NCI-H187 (cell line): ENCODE measurements at places on chromosomes 6 and 20.

GRCh38 chr20:25468126-25469075 lies 60.9 kb downstream of the GINS1 start:
- DNase-seq, result no peak

DNA sequence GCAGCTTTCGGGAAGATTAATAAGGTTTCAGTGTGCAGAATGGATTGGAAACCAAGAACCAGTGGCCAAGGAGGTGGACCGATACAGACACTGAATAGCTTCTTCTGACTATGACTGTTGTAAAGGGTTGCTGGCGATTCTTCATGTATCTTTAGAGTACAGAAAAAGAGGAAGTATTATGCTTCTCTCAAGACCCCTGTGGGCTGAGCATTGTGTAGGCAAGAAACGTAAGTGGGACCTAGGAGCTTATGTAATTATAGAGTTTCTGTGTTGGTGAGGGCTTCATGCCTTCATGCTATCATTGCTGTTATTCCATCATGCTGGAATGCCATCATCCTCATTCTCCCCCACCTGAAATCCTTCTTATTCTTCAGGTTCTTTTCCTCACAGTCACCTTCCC lies 105.4 kb upstream of the AKIRIN2 start:
- DNase-seq, result no peak

DNA sequence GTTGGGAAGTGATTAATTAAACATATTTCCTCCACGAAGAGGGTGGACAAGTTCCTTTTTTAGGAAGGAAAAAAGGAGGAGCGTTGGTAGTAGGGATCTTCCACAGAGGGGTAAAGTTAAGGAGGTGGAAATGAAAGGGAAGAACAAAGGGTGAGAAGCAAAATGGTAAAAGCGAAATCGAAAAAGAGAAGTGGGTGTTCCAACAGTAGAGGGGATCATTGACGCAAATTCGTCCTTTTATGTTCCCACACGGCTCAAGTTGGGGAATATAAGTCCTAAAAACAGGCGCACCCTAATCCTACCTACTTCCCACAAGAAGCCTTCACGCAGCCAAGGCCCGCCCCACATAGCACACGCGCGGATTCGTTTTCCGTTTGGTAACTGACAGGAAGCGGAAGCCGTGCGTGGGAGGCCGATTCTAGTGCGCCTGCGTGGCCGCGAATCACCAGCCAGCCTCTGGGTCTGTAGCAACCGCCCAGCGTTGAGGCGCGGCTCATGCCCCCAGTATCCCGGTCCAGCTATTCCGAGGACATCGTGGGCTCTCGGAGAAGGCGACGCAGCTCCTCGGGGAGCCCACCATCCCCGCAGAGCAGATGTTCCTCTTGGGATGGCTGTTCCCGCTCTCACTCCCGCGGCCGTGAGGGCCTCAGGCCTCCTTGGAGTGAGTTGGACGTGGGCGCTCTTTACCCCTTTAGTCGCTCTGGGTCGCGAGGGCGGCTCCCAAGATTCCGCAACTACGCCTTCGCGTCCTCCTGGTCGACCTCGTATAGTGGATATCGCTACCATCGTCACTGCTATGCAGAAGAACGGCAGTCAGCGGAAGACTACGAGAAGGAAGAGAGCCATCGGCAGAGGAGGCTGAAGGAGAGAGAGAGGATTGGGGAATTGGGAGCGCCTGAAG lies at the start of gene NKAPL:
TSS of gene NKAPL (plus strand) at position 421 of the 901 bp plus-strand sequence. CDS start at position 496, 75 bp downstream.
- DNase-seq, result no peak

DNA sequence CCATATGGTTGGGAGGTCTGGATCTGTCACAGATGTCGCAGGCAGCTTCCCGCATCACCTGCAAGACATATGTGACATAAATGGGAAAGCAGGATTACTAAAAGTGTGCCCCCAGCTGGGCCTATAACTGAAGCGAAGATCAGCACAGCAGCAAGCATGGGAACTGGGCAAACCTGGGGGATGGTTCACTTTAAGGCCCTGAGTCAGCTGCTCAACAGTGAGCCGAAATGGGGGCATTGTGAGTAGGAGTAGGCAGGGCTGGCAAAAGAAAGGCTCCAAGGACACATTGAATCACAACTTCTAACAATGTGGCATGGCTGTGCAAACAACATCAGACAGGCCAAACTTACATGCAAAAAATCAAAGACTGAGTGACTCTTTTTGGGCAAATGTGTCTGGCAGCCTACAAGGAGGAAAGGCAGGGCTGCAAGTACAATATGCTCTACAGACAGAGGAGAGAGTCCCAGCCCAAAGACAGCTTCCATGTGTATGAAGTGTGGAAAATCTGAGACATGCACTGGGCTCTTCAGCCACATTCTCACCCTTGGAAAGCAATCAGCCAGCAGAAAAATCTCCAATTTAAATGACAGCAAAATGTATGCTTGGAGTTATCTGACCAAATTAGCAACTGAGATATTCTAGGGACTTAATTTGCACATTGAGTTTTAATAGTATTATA lies 531.0 kb upstream of the MMS22L start:
- DNase-seq, result no peak

DNA sequence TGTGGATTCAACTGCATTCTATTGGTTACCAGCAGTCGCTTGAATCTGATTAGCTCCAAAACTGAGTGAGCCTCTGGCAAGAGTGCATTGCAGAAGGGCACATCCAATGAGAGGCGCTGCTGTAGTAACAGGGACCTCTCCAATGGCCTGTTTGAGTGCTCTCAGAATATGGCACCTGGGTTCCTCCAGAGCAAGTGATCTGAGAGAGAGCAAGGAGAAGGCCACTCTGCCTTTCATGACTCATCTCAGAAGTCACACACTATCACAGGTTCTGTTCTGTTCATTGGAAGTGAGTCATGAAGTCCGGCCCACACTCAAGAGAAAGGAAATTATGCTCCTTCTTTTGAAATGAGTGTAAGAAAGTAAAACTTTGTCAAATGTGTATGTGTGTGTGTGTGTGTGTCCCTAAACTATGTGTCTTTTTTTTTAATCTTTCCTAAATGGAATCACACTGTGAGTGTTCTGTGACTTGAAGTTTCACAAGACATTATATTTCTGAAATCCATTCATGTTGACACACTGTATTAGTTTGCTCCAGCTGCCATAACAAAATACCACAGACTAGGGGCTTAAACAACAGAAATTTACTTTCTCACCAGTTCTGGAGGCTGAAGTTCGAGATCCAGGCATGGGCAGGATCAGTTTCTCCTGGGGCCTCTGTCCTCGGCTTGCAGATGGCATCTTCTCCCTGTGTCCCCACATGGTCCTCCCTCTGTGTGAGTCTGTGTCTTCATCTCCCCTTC lies 138.3 kb upstream of the CDYL start:
- DNase-seq, result no peak

DNA sequence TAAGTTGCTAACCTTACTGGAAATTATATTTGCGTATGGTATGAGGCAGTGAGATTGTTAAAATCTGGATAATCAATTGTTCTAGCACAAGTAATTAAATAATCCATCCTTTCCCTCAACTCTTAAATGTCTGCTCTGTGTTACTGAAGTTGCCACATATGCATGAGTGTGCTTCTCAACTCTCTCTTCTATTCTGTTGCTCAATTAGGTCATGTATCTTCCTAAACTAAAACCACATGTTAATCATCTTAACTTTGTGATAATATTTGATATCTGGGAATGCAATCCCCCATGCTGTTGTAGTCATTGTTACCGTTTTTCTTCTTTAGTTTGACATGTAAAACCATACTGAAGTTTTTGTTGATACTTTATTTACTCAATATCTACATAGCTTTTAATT lies 63.5 kb upstream of the STMND1 start:
- no peak for DNase-seq

DNA sequence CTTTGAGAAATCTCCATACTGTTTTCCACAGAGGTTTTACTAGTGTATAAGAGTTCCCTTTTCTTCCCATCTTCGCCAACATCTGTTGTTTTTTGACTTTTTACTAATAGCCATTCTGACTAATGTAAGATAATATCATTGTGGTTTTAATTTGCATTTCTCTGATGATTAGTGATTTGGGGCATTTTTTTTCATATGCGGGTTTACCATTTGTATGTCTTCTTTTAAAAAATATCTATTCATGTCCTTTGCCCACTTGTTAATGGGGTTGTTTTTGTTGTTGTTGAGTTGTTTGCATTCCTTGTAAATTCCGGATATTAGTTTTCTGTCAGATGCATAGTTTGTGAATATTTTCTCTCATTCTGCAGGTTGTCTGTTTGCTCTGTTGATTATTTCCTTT lies 167.1 kb downstream of the PRL start:
- no peak for DNase-seq
